Umbilical cord (tissue), 2 donors: ENCODE measurements at places on chromosomes 5 and 9. TPM values are rescaled to one million over a fixed set of nuclear protein-coding genes. Genes with fewer than 3 reads are reported as not detected.

GRCh38 chr5:80874162-80874561 is 86.0 kb upstream of the RASGRF2 start:
- no peak for DNase-seq

- DNase-seq: no peak
Observed at GRCh38 chr9:24602693-24603352, 57.1 kb upstream of the IZUMO3 start.

DNA sequence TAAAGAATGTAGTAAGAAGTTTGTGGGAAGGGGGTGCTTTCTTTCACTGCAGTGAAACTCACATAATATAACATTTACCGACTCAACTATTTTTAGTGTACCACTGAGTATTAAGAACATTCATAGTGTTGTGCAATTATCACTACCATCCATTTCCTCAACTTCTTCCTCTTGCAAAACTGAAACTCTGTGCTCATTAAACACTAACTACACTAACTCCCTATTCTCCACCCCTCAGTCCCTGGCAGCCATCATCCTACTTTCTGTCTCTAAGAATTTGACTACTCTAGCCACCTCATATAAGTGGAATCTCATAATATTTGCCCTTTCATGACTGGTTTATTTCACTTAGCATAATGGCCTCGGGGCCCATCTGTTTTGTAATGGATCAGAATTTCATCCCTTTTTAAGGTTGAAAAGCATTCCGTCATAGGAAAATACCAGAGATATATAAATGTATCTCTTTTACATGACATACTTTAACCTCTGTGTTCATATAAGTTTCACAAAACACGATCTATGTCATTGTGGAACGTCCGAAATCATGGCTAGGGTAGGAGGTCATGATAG is 56.3 kb upstream of the DIRAS2 start:
- peak; percentile 50 for DNase-seq

- no peak for DNase-seq
Observed at GRCh38 chr5:118479285-118479684, 509.1 kb downstream of the DTWD2 start.

- peak; percentile 95 for DNase-seq
Observed at GRCh38 chr5:95808686-95809413, 13.7 kb downstream of the GLRX start.

DNA sequence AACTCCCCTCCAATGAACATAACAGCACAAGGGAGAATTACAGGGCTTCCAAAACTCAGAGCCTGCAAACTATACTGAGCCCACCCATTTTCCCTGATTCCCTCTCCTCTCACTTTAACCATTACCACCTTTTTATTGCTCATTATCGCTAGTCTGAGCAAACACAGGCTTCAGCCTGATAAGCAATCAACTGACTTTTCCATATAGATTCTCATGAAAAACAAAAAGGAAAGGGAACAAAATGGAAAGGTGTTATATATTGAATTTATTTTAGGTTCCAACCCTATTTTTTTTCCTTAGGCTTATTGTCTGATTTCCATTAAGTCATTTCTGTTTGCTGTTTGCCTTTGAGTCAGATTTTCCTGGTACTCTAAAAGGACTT is 27.9 kb downstream of the SEMA6A start:
- no peak for DNase-seq

DNA sequence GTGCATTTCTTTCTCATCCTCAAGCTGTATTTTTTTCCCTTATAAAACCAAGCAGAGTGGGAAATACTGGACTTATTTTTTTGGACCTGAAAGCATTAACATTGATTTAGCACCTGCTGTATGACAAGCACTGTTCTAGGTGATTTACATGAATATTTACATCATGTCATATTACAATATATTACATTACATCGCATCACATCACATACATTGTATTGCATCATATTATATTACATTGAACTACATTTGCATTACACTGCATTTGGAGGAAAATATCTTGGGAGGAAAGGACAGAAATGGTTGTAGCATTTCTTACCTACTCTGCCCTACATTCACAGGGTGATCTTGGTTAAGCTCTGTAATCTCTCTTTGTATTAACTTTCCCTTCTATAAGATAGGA is 11.2 kb upstream of the PDCD1LG2 start:
- DNase-seq: no peak

DNA sequence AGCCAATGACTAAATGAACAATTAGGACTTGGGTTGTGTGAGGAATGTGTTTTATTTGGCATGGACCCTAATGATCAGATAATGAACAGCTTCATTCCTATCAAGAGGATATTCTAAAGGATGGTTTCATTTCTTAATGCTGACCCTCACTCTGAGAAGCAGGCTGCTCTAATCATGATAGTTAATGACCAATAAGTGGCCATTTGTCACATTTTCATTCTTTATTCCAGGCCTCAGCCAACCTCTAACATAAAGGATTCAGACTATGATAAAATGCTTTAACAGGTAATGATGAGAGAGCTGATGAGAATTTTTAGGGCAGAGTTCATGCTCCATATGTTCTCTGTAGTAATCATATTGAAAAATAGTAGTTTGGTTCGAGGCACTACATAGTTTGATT is 301.5 kb upstream of the ARRDC3 start:
- no peak for DNase-seq

DNA sequence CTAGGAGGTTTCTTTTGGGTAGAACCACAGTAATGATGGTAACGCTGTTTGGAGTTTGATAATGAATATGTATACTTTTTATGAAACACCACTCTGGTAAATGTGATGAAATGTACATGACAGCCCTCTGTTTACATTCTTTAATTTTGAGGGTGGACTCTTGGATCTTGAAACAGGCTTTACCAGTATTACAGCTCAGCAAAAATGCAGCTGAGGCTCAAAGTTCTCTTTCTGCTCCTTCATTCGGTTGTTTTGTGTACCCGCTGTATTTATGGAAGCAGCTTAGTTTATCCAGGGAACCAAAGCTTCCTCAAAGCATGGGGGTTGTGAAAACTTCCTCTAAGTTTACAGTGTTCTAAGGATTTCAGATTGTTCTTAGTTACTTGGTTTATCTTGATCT is 11.1 kb downstream of the GAPVD1 start:
- peak; percentile 65 for DNase-seq

DNA sequence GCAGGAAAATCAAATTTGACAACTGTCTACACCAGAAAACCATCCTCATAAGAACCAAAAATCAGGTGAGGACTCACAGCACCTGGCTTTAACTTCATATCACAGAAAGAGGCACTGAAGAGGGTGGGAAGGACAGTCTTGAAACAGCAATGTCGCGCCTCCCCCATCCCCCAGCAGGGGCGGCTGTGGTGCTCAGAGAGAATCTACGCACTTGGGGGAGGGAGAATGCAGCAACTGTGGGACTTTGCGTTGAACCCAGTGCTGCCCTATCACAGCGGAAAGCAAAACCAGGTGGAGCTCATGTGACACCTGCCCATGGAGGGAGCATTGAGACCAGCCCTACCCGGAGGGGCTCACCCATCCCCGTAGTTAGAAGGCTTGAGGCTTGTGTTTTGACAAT is 191.8 kb downstream of the MSX2 start:
- DNase-seq: no peak

DNA sequence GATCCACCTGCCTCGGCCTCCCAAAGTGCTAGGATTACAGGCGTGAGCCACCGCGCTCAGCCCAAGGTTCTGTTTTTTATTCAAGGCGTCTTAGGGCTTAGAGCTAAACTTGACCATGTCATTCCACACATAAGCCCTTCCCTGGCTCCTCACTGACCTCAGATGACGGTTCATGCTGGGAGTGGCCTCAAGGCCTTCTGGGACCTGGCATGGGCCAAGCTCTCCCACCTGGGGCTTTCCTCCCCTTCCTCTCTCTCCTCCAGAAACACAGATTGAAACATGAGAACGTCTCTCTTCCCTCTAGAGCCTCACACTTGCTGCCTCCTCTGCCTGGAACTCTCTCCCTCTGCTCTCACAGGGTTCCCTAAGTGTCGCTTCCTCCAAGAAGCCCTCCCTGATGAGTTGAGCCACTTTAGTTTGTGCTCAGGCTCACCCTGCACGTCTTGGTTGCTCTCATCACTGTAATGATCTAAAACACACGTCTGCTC is 155.6 kb upstream of the IER5L start:
- DNase-seq: peak; percentile 68

Gene PCDHGA2
- total RNA-seq: 4.6 TPM

Gene ANGPTL2
- total RNA-seq: 14.7 TPM

Gene C5orf63
- total RNA-seq: 8.2 TPM

Gene SLCO6A1
- total RNA-seq: 2.9 TPM

Gene RASGEF1C
- 5.8 TPM for total RNA-seq

Gene SH2D3C
- 4.6 TPM for total RNA-seq
